ENCODE measurements at places on chromosomes 12 and 14.

DNA sequence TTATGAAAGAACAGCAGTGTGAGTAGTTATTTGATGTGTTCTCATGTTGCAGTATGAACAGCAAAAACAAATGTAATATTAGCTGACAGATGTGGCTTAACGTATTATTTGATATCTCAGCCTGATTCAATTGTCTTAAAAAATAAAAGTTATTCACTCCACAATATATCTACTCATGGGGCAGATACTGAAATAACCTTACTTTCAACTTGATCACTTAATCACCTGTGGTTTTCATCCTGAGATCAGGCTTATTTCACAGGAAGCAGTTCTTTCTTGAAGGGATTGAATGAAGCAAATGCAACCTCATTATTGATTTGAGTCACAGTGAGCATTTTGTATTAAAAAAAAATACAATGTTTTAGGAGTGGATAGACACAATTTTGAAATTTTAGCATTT lies 90.3 kb downstream of the AKAP6 start:
- no peak for DNase-seq

DNA sequence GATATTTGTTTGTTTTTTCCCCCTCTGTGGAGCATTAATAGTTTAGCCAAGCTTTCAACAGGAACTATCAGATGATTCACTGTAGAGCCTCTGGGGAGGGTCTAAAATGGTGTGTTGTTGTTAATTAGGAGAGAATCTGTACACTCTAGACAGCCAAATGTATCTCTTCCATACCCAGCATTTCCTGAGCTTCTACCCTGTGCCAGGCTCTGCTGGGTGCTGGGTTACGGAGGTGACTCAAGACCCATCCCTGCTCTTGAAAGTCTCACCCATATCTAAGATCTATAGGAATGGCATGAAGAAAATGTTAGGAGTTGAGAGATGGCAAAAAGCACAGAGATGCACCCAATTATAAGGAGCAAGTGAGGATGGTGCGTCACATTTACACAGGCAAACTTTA lies 245.8 kb downstream of the C12orf75 start:
- no peak for DNase-seq

DNA sequence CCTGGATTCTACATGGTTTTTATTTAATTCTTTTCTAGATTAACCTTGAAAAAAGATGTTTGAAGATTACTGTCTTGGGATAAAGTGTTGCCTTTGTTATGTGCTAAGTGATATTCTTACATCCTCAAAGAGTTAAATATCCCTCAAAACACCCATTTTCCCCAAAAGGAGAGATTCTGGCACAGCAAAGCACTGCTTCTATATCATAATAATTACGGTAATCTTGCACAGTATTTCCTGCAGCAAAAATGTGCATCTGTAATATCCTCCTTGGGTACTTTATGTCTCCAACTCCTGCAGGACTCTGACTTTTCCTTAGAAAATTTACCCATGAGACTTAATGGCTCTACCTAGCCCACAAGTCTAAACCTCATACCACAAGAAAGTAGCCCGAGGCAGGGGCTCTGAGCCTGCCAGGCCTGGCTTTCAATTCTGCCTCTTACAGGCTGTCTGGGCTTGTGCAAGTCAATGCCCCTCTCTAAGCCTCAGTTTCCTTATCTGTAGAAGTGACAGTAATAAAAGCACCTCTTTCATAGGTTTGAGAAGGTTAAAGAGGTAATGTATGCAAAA lies 45.8 kb downstream of the SVOP start:
- no peak for DNase-seq

DNA sequence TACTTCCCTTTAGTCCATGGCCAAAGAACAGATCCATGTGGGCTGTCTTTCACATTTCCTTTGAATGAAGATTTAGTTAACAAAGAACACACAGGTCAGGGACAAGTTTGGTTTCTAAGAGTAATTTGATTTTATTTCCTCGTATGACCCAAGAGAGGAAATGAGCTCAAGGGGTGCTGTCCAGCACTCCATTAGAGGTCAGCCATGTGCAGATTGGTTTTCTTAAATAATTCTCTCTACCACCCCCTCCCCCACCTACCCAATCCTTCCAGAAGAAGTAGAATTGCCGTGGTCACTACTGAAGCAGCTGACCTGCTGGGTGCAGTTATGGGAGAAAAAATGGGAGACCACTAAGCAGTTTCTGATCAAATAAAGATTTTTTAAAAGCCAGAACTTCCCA lies 13.9 kb upstream of the OAS1 start:
- no peak for DNase-seq

DNA sequence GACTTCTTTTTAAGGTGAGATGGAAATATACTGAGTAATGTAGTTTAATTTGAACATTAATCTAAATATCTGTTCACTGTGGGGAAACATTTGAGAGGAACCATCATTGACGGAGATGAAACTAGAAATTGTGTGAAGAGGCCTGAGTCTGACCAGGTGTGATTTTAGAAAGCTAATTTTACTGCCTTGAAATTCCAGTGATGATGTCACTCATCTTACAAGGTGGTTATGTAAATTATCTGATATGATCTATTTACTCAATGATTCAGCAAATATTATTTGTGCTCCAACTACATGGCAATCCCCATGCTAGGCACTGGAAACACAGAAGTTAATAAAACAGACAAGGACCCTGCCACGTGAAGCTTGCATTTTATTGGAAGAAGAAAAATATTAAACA lies 435.7 kb upstream of the DCN start:
- no peak for DNase-seq

DNA sequence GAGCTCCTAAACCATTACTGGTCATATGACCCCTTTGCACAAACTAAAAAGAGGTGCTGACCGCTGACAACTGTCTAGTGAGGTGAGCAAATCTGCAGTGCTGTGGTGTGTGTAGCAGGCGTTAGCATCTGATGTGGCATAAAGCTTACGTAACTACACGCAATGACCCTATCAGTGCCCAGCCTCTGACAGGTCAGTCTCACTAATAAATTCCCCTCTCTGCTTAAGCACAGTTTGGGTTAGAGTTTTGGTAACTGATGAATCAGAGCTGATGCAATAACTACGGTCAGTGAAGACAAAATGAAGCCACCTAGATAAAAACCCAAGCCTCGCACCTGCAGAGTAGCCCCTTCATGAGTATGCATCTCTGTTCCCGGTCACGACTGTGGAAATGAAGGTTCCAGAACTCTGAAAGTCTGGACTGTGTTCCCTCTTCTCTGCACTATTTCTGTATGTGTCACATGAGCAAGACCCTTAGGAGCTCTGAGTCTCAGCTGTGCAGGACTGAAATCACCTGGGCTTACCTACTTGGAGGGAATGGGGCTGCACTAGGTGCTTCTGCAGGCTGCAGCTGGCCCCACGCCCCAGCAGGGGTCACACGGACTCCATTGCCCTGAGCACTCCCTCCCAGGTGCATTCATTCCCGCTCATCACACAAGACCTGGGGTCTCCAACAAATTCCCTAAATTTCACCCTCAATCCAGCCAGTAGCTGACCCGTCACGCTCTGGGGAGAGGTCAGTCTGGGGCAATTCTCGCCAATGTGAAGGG lies 54.4 kb downstream of the RIMBP2 start:
- no peak for DNase-seq

GRCh38 chr14:93245764-93246420 lies 38.8 kb downstream of the UBR7 start:
- no peak for DNase-seq

DNA sequence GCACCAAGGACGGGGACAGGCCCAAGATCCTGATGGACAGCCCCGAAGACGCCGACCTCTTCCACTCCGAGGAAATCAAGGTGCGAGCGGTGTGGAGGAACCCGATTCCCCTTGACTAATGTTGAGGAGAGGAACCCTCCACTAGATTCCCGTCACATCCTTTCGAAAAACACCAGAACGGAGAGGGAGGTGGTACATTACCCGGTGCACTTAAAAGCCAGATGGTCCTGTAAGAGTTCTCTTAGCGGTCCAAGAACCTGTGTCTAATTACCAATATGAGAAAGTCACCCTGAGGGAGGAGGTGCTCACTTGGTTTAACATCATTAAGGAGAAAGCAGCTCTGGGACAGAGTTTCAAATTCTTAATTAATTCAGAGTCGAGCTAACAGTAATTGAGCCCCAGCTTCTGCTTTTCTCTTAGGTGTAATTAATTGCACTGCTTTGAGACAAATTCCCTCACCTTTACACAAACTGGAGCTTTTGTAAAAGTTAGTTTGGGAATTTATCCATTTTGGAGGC lies 450 bp downstream of the PRKAB1 start:
- DNase-seq, result no peak
